NB4 (cell line): ENCODE measurements at places on chromosomes 3 and 15.

- DNase-seq, result no peak
Measured at GRCh38 chr3:156161172-156161571, 40.8 kb downstream of the KCNAB1 start.

DNA sequence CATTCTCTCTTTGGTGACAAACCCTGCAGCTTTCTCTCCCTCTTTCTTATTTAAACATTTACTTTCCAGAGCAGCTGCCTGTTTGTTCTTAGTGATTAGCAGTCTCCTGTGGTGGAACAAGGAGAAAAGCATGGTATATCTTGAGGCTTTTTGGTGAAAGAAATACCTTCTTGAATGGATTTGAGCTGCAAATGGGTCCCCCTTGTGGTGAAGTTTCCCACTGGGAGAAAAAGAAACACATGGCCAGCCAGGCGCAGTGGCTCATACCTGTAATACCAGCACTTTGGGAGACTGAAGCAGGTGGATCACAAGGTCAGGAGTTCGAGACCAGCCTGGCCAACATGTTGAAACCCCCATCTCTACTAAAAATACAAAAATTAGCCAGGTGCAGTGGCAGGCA lies 48.3 kb upstream of the ACP3 start:
- peak; percentile 58 for DNase-seq

GRCh38 chr3:42195879-42196330 lies 70.1 kb downstream of the CCK start:
- no peak for DNase-seq

- DNase-seq, result no peak
Measured at GRCh38 chr3:136207489-136208115, 11.5 kb upstream of the MSL2 start.

- DNase-seq, result no peak
Measured at GRCh38 chr15:81111510-81112470, 22.3 kb upstream of the CFAP161 start.
